ENCODE measurements at places on chromosomes 4 and X.

- DNase-seq: no peak
These were observed 34.9 kb upstream of the ASB12 start for GRCh38 chrX:64265265-64265664.

- DNase-seq: no peak
These were observed 260.3 kb upstream of the TEX13A start for GRCh38 chrX:105480646-105481310.

GRCh38 chr4:75034523-75034922 lies 101.6 kb downstream of the PARM1 start:
- DNase-seq: no peak

GRCh38 chr4:53802500-53802899 lies 211.2 kb upstream of the LNX1 start:
- DNase-seq: no peak

GRCh38 chr4:147057611-147058190 lies 112.0 kb upstream of the TTC29 start:
- DNase-seq: peak; percentile 43

DNA sequence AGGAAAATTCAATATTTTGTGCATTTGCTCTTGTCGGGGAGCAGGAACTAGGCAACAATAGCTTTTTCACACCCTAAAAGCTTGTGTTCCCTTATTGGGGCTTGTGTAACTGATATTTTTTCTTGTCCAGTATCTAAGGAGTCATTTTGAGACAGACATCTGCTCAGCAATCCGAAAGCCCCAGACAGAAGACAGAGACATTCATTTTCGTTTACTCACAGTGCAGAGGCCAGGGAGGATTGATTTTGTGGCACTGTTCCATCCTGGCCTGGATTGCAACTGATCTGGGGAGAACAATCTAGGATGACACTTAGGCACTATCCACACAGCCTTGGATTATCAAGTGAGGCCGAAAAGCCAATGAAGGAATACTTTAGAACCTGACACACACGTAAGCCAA lies 27.4 kb upstream of the PLAC1 start:
- DNase-seq: peak; percentile 58

- DNase-seq: no peak
These were observed 68.4 kb downstream of the USP38 start for GRCh38 chr4:143253166-143253565.

DNA sequence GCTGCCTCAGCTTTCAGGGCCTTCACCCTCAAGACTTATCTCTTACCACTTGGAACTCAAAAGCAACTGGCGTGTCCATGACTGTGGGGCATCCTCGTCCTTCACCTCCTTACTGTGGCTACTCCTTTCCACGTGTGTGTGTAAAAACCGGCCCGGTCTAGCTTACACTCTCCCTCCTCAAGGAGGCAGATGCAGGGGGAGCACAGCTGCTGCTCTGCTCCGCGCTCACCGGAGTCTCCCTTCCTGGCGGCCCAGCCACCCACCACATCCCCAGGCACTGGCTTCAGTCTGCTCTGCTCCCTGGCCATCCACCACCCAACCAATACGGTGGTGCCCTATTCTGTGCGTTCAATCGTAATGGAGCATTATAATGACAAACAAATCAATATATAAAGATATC lies 8.3 kb downstream of the RNF212 start:
- DNase-seq: no peak

GRCh38 chr4:34362654-34363053 lies 1881.7 kb downstream of the ARAP2 start:
- DNase-seq: no peak

GRCh38 chrX:13128104-13128503 lies 83.7 kb upstream of the FAM9C start:
- peak; percentile 45 for DNase-seq

- DNase-seq: peak; percentile 29
These were observed 1.5 kb downstream of the TRIM2 start for GRCh38 chr4:153205757-153206156.

GRCh38 chrX:581720-582298 lies 48.8 kb upstream of the SHOX start:
- no peak for DNase-seq

DNA sequence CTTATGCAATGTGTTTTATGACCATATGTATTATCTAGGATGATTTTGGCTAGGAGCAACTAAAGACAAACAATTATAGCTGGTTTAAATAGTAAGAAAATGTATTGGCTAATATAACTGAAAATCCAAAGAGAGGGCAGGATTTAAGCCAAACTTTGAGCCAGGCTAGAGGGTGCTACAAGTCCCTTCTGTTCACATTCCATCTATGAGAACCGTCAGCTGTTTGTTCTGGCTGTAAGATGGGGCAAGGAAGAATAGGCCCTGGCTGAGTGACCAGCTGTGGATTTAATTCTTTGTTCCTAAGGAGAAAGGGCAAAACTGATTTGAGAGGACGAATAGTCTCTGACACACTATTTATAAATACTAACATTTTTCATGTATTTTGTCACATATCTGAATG lies 79.2 kb upstream of the UGT8 start:
- DNase-seq: no peak

- no peak for DNase-seq
These were observed 179.1 kb upstream of the ANXA3 start for GRCh38 chr4:78372355-78372988.

GRCh38 chr4:99382745-99383360 lies 30.3 kb upstream of the ADH1C start:
- peak; percentile 25 for DNase-seq

- DNase-seq: peak; percentile 53
These were observed 5.8 kb upstream of the CCNA2 start for GRCh38 chr4:121829511-121829910.

- DNase-seq: no peak
These were observed 114.0 kb upstream of the DCLK2 start for GRCh38 chr4:149964001-149964796.

DNA sequence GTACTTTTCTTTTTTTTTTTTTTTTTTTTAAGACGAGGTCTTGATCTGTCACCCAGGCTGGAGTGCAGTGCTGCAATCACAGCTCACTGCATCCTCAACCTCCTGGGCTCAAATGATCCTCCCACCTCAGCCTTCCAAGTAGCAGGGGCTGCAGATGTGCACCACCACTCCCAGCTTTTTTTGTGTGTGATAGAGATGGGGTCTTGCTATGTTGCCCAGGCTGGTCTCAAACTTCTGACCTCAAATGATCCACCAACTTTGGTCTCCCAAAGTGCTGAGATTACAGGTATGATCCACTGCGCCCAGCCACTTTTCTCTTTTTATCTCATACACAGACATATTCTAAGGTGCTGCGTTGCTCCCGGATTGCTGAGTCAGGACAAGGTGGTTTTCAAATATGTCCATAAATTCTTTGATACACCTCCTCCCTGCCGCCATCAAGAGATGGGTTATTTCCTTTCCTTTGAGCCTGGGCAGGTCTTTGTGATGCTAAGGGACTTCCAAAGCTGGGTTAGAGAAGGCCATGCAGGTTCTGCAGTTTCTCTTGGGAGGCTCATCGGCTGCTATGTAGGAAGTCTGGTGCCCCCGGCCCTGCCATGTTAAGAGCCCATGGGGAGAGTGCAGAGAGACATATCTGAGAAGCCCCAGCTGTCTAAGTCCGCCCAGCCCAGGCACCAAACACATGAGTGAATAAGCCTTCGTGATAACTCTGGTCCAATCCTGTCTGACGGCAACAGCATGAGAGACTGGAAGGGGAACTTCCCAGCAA lies 8.4 kb upstream of the PLA2G12A start:
- DNase-seq: no peak

- DNase-seq: no peak
These were observed 228.7 kb downstream of the PRDM5 start for GRCh38 chr4:120693816-120694215.

DNA sequence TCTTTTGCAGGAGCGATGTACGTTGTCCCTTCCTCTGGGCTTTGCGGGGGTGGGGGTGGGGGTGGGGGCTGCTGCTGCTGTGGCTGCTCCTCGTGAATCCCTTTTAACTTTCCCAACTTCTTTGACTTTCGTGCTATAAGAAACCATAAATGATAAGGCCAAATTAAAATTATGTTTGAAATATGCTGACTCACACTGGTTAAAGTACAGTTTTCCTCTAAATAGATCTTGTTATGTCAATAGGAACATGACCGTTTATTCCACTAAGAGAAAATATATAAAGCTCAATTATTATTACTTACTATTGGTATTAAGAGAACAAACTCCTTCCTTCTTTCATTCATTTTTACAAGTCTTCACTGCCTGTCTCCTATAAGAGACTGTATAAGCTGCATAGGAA lies 287.4 kb downstream of the NR3C2 start:
- no peak for DNase-seq

DNA sequence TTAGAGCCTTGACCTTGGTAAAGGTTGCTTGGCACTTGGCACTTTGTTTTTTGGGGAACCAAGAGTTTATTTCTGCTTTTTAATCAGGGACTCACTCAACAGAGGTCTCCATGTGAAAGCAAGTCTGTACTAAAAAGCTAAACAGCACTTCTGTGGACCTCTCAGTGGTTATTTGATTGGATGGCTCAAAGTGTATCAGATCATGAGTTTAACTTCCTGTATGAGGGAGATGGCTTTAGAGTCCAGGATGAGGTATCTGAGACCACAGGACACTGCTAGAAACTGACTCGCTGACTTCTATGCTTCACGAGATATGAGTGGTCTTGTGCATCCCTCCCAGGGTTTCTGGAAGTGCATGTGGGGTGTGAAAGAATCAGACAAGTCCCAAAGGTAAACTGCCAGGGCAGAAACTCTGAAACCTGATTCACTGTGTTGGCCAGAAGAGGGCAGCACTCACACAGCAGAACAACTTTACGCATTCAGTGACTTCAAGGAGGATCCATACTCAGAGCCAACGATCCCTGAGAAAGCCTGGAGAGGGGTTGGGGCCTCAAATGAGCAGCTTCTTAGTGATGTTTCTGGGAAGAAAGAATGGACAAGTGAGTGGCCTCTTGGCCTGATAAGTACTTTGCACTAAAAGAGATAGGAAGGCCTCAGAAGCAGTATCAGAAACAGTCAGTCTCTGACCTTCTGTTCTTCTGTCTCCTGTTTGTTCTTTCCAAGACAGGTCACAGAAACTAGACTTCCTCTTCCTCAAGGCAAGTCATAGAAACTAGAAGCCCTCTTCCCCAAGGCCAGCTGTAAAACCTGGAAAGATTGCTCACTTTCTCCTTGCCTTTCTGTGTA lies 220.3 kb upstream of the CXCL13 start:
- peak; percentile 59 for DNase-seq

DNA sequence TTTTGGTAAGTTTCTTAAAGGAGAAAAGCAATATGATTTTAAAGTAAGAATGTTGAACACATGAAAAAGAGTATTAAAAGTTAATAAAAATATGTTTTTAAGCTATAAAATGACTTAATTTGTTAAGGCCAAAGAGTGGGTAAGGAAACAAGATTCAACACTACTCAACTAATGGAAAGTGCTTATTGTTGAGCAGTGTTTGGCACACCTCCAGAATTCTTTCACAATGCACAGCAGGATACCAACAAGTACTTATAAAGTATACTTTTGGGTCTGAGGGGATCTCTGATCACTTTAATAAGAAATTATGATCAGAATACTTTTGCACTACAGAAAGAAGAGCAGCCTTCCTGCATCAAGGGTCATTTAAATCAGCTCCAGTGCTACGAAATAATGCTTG lies 5.9 kb downstream of the LAMP2 start:
- DNase-seq: no peak

DNA sequence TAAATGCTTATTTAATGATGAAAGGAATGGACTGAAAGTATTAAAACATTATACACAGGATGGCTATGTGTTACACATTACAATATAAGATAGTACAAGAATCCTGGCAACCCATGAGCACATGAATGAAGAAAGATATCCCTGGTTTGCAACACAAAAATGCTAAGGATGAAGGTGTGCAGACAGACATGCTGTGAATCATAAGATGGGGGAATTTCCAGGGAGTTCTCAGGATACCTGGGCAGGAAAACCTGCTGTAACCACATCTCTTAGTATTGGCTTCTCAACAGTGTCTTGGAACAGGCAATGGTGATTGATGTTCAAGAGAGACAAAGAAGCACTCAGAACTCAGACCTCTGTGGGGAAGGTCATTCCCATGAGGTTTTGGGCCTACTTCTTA lies 23.9 kb upstream of the ANOS1 start:
- no peak for DNase-seq

DNA sequence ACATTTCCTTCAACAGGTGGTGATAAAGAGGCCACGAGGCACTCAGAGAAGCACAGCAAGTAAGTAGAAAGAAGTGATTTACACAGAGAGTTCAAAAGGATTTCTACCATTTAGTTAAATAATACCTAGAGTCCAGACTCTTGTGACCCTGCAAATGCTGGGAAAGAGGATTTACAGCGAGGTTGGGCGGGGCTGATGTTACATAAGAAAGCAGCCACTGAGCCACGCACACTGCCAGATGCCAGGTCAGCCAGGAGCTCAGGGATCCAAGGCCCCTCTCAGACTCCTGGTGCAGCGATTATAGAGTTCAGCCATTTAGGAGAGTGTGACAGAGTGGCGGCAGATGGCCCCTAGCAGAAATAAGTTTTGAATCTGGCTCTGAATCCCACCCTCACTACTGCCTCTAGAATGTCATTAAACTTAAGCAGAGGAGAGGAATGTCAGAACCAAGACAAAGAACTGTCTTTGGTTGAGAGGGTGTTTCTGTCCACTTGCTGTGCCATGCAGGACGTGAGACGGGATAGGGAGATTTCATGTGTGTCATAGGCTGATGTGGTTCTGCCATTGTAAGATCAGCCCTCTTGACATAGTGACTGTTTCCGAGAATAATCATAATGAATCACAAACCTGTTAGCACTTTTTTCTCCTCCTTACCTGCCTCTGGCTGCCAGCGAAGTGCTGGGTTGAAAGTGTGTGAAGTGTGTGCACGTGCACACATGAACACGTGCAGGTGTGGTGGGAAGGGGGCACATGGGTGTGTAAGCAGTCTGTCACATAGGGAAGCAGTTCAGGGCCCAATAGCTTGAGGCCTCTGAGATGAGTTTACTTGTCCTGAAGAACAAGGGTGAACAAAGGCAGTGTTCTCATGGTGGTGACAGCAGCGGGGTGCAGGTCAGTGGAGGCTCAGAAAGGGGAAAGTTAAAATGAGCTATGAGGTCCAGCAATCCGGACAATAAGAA lies 50.1 kb downstream of the MFAP3L start:
- no peak for DNase-seq

DNA sequence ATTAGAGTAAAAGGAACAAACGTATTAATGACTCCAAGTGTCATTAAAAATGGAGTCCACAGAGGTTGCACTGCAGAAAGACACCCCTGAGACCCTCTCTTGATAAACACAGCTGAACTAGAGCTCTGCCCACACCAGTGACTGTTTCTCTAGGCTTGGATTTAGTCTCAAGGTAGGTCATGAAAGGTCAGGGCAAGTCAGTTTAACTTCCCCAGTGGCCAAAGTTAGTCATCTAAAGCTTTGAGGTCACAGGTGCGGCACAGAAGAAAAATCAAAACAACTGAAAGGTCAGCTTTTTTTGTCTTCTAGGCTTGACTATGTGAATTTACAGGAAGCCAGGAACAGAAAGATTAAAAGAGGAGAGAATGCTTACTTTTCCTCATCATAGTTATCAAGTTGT lies 749.6 kb downstream of the RAB28 start:
- DNase-seq: no peak

GRCh38 chr4:99506781-99507180 lies 4.0 kb upstream of the C4orf17 start:
- peak; percentile 36 for DNase-seq

All from fibroblast of skin of back (primary cell).